NCI-H2081 treated with DMSO at 0.1 percent for 48 hours (cell line): ENCODE measurements at places on chromosomes 2 and 18.
A peak's percentile ranks its signal among the peaks of the same experiment; 100 is the strongest.

GRCh38 chr2:127044977-127045661 lies 61.8 kb downstream of the BIN1 start:
- no peak for DNase-seq

DNA sequence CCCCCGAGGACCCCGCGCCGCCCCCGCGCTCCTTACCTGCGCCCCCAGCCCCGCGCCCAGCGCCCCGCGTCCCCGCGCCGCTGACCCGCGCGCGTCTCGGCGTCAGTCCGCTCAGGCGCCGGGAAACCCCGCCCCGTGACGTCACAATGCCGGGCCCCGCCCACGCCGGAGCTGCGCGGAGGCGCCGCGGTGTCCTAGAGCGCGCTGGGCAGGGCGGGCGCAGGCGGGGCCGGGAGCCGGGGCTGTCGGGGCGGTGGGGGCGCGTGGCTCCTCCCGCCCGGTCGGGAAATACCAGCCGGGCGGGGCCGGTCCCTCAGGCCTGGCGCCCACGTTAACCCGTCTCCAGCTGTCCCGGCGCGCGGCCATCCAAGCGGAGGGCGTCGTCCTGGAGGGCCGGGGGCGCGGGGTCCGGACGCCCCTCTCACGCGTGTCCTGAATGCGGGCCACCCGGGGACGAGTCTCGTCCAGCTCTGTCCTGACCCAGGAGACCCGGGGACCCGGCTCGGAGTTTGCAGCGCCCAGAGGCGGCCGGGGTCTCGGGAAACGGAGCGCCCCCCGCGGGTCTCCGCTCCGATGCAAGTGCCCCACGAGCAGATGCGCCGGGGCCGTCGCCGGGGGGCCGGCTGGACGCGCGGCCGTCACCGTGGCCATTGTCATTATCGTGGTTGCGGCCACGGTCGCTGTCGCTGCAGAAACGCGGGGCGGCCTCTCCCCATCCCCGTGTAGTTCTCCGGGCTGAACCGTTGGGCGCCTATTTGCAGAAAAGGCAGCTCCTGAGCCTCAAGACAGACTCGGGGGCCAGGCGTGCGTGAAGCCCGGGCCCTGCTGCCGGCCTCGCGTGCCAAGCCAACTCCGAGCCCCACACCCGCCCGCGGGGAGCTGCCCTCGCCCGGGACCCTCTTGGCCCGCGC lies at the start of gene SLC66A2:
Gene SLC66A2, minus strand, starts transcription at position 109 of the 911 bp plus-strand sequence. CDS start 727 bp downstream, outside the sequence.
- DNase-seq, result no peak

DNA sequence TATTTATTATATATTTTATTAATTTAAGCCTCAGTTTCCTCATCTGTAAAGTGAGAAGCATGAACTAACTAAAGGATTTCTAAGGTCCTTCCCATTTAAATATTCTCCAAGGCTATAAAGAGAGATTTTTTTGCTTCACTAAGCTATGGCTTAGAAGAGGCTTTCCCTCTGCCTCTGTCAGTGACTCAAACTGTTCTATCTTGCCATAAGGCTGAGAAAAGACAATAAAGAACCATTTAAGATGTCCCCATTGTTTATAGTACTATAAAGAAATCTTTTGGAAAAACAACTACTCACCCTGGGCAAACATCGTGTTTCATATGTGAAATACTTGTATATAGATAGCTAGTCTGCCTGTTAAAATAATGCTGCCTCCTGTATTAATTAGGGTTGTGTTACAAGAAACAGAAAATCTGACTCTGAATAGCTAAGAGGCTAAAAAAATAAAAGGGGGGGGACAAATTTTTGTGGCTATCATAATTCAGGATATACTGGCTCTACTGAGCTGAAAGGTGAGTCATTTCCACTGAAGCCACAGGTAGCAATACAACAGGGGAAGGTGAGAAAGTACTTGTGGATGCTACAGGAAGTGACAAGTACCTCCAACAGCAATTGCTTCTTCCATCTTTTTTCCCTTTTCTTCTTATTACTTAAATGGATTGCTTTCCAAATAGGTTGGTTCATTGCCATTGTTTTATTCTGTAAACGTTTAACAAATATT lies 25.4 kb downstream of the EPHA4 start:
- DNase-seq, result no peak

DNA sequence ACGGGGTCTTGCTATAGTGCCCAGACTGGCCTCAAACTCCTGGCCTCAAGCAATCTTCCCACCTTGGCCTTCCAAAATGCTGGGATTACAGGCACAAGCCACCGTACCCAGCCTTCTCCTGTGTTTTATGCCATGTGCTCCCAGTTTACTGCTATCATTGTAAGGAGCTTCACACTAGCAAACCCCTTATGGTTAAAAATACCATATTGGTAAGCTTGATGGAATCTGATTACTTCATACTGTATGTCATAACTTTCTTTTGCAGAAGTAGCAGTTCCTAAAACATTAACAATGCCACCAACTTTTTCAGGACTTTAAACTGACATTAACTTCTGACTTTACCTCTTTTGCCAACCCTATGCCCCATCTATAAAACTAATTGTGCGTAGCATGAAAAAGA lies 36.2 kb downstream of the HAT1 start:
- no peak for DNase-seq

GRCh38 chr18:39172695-39173421 lies 1607.3 kb upstream of the CELF4 start:
- peak; percentile 69 for DNase-seq

DNA sequence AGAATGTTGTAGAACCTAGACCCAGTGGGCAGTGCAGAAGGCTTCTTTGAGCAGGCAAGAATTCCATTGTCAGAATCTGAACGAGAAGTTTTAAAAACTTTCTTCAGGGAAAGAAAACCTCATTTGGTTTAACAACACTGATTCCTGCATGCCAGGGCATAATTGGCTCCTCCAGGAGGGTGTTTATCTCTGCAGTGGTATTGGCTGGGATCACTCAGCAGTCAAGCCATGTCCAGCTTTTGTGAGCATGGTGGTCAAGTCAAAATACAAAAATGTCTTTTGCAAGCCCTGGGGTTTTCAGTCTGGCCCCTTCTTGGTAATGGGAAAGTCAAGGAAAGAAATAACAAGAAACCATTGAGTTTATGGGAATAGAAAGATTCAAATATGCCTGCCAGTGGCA lies 28.3 kb downstream of the FHOD3 start:
- no peak for DNase-seq

GRCh38 chr18:54515149-54515548 lies 75.9 kb upstream of the DYNAP start:
- DNase-seq, result no peak

DNA sequence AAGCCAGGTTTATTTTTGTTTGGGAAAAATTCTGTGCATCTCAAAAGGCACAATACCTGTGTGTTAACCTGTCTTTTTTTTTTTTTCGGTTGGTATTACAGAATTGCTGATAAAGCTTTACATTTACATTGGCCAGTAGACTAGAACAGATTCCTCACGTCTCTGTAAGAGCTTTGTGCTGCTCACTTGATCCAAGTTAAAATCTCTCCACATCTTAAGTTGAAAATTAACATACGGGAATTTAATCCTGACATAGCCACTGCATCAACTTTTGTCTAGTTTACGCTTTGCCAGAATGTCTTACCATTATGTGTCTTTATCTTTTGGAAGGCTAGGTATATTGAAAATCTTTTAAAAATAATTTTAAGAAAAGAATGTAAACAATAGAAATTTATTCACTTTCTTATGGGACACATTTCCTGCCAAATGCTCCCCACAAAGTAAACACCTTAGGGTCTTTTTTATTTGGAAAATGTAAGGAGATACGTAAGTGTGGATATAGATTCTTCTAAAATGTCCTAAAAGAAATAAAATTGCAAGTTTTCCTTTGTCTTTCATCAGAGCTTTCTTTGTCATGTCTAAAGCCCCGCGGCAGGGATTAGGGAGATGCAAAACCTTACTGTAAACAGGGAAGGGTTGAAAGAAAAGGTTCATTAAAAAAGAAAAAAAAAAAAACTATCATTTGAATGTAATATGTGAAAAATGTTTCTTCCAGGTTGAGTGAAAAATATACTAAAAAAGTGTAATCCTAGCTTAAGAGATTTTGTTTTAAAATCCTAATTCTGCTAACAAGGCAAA lies 912.8 kb downstream of the NRXN1 start:
- DNase-seq, result no peak

GRCh38 chr2:88190808-88191721 lies 20.9 kb downstream of the THNSL2 start:
- no peak for DNase-seq

DNA sequence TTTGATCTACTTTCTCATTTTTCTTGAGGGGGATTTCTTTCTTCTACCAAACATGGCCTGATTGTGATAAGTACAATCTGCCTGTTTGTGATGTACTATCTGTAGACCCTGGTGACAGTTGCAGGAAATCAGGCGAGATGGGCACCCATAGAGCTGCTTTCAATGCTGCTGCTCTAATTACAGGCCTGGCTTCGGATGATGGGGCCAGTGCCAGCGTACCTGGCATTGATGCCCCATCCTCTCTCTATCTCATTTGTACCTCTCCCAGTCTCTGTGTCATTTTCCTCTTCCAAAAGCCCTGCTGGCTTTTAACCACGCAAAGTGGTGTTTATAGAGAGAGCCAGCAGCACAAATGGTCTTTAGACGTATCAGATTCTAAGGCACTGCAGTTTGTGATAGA lies 69.9 kb downstream of the KCTD18 start:
- peak; percentile 35 for DNase-seq

DNA sequence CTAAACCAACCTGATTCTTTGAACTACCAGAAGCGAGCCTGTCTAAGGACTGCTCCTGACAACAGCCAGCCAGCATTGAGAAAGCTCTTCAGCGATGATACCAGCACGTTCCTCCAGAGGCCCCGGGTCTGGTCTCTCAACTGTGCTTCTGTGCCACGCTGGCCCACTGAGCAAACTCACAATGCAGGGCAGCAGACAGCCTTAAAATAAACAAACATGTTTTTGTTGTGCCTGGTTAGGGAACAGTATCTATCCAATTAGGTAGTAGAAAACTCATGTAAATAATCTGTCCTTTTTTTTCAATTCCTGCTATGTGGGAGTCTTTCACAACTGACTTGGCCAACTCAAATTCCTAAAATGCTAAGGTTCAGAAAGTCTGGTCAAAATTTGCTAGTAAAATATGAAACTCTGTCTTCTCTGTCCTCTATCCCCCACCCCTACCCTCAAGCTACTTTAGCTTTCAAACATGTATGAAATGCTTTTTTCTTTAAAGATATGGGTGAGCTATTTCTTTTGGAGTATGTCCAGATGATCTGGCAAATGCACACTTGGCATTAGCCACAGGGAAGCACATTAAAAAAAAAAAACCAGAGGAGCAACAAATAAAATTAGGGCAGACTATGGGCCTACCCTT lies 21.4 kb upstream of the EML4 start:
- no peak for DNase-seq

DNA sequence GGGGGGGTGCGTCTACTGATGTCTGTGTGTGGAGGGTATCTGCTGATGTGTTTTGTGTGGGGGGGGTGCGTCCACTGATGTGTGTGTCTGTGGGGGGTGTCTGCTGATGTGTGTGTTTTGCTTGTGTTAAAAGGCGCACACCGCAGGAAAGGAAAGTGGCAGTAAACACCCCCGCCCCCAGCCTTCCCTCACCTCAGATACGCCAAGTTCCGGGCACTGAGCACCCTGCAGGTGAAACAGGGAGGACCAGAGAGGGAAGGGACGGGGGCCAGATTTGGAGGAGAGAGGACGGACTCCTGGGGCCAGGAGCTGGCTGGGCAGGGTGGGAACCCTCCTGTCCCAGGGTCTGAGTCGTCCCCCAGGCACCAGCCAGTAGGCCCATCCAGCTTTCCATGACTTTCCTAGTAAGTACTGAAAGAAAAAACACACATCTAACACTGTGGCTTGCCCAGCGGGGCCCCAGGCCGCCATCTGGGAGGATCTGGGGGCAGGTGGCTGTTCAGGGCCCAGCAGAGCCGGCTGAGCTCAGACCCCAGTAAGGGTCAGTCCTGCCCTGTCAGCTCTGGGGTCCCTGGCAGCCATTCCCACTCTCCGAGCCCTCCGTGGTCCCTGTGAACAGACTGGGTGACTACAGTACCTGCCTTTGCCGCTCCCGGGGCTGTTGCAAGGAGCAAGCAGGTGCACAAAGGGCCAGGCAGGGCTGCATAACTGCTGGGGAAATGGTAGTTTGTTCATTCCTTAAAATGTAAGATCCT lies 126.9 kb downstream of the NFATC1 start:
- DNase-seq, result no peak

GRCh38 chr2:131121464-131121863 lies 16.3 kb downstream of the PLEKHB2 start:
- DNase-seq, result no peak

DNA sequence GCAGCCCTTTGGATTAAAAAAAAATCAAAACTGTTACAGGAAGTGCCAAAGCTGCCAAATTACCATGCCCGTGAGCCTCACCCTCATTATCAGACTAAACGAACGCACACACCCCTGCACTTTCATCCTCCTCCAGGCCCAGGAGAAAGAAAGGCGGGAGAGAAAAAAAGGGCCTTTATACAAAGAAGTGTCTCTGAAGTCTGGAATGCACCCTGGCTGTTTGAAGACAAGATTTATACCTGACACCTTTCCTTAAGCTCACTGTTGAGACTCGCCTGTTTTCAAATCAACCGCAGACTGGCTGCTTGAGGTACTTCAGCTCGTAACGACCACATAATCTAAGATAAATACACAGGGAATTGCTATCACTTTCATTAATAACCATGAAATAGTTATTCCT lies 31.0 kb downstream of the EDAR start:
- no peak for DNase-seq

DNA sequence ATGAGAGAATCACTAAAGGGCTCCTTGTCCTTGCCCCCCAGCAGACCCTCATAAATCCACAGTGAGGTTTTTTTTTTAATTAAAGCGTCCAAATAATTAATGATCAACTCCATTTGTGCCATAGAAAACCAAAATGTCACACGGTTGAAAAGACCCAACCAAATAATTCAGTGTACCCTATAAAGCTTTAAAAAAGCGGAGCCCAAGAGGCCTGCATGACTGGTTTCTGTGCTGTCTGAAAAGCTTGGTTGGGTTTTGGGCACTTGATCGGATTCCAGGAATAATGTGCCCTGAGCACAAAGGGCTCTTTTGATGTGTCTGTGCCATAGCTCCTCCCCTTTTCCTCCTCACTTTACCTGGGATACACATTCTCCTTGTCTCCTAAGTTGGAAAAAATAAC lies 523.2 kb downstream of the TNS1 start:
- DNase-seq, result no peak

GRCh38 chr2:159521272-159521671 lies 95.1 kb downstream of the BAZ2B start:
- no peak for DNase-seq

- no peak for DNase-seq
Observed at GRCh38 chr2:104919127-104919526, 65.2 kb downstream of the POU3F3 start.

DNA sequence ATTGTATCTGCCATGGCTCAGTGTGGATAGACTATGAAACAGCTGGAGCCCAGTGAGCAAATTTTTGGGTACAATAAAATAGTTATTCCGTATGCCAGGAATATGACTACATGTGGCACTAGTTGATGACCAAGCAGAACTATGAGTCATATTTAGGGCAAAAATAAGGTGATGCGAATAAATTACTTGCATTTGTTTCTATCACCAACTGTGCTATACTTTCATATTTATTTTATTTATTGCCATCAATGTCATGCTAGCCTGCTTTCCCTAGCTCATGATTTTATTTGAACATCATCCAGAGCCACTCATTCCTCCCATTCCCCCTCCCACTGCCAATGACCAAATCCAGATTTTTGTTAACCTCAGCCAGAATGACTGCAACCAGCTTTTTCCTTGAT lies 13.3 kb upstream of the FAP start:
- no peak for DNase-seq
